ENCODE measurements at places on chromosomes 13 and 19.

DNA sequence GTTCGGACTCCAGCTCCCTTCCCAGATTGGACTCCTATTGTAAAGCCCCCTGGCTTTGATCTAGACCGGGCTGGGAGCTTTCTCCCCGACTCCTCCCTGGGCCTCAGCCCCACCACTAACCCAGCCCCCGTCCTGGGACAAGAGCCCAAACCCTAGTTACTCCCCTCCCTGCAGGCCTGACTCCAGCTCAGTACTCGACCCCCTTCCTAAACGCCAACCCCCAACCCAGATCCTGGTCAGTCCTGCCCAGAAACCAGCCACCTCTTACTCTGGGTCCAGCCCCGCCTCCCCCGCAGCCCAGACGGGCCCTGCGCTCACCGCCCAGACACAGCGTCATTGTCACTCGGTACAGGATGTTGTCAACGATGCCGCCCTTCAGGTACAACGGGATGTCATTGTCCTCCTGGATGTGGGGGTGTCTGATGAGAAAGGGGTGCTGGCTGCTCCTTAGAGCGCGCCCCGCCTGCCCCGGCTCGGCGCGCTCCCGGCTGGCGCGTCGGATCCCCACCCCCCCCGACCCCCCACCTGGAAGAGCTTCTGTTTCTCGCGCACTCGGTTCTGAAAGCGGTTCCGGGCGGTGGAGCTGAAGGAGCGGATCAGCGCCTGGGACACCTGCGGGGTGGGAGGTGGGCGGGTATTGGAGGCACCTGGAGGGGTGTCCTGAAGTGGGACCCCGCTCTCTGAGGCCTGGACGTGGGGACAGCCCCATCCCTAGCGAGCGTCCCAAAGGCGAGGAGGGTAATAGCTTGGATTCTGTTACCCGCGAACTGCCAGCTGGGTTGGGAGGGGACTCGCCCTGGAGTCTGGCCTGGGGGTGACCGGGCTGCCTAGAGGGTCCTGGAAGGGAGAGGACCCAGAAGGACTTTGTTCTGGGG lies 866 bp downstream of the COX7A1 start:
- DNase-seq, result no peak

DNA sequence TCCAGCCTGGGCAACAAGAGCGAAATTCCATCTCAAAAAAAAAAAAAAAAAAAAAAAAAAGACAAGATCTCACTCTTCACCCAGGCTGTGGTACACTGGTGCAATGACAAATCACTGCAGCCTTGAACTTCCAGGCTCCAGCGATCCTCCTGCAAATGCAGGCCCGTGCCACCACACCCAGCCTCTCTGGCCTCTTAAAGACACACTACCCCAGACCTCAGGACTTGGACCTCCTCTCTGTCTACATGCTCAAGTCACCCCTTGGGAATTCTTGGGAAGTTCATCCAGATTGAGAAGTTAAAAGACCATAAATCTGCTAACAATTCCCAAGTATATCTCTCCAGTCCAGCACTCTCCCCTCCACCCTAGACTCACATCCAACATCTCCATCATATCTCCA lies 10.6 kb upstream of the HIPK4 start:
- no peak for DNase-seq

- peak; percentile 6 for DNase-seq
Observed at GRCh38 chr19:34808566-34808965, 35.6 kb upstream of the ZNF599 start.

- no peak for DNase-seq
Observed at GRCh38 chr19:1813192-1814182, 1.4 kb upstream of the ATP8B3 start.

DNA sequence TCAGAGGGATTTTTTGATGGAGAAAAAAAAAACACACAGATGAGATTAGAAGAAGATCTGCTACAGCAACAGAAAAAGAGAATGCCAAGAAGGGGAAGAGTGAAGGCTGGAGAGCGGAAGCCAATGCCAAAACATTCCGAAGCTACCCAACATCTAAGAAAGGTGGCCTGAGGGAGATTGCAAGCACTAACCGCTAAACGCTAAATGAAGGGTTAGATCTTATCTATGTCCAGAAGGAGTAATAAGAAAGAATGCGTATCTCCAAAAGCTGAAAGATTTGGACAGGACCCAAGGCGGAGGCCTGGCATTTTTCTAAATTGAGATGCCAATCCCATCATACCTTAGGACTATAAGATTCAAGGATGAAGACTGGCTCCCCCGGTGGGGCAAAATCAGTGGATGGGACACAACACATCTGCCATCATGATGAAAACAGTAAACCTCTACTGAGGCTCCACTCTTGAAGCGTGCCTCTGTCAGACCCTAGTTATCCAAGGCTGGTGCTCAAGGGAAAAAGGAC lies 15.6 kb upstream of the HMGB1 start:
- no peak for DNase-seq

DNA sequence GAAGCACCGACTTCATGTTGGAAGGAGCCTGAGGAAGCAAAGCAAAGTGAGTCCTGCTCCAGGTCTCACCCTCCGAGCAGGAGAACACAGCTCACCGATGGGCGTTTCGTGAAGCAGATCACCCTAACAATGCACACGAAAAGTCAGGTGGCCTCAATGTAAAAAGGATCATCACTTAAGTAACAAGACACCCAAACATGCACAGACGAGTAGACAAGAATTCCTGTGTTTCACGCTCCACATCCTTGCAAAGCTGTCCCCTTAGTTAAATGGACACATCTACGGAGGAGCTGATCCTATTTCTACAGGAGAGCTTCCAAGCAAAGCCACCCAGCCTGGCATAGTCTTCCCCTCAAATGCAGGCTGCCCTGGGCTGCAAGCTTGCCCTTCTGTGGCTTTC lies 66.2 kb downstream of the SLC15A1 start:
- DNase-seq, result no peak

DNA sequence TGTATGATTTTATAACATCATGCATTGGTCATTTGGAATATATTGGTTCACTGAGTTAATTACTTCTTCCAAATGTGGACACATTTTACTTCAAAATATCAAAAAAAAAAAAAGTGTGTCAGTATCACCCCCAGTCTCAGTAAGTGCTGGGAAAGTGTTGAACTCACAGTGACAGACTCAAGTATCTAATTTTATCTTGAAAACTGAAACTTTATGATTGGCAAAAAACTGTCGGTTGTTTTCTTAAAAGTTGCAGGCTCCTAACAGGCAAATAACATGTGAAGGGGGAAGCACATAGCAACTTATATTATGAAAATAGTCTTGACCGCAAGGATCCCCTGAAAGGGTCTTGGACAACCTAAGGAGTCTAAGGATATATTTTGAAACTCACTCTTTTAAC lies 33.5 kb upstream of the TPP2 start:
- DNase-seq, result no peak

GRCh38 chr19:42330241-42330711 lies 4.8 kb downstream of the MEGF8 start:
- DNase-seq, result peak; percentile 42

DNA sequence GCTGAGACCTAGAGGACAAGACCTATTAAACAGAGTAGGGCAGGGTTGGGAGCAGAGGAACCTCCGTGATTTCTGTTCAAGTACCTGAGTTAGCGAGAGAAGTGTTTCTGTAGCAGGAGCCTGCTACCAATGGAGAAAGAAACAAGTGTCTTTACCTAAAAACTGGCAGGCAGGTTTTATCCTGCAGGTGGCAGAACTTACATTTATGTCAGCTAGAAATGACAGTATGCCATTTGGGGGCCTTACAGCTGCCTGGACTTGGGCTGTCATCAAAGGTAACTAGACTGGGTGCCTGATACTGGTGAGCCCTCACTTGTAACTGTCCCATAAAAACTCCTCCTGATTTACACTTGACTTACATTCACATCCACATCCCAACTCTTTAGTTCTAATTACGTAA lies 185.3 kb upstream of the MIR17HG start:
- DNase-seq, result no peak

DNA sequence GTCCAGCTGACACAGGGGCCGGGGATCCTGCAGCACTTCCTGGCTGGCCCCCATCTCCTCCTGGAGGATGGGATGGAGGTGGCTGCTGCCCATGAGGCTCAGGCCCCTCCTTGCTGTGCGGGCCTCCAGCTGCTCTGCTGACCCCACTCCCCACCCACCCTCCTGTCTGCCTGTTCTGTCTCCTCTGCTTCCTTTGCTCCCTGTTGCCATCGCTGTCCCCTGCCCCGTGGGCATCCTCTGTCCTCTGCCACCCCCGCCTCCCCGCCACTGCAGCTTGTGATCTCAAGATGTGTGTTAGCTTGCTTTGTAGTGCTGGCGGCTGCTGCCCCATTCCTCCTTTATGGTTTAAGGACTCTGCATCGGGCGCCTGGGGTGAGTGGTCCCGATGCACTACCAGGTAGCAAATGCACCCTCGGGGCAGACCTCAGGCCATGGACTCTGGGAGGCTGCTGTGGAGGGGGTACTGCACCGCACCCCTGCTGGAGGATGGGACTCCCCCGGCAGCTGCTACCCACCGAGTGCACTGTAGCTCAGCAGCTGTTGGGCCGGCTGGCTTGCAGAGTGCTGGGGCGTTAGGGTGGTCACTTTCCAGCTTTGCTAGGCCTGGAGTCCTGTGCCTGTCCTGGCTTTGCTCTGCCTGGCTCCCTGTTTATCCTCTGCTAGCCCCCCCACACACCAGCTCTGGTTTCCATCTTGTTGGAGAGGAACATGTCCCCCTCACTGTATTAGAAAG lies 15.8 kb upstream of the C19orf33 start:
- DNase-seq, result no peak

- DNase-seq, result no peak
Observed at GRCh38 chr13:80012251-80012650, 328.7 kb downstream of the SPRY2 start.

- peak; percentile 18 for DNase-seq
Observed at GRCh38 chr13:112761701-112762689, 72.2 kb downstream of the ATP11A start.

- no peak for DNase-seq
Observed at GRCh38 chr13:35014606-35015213, 72.6 kb downstream of the NBEA start.

GRCh38 chr19:14432791-14433553 lies at the start of gene PKN1:
Gene PKN1 (plus strand): TSS chr19:14433306. CDS start chr19:14433522, 216 bp downstream.
- DNase-seq, result no peak

DNA sequence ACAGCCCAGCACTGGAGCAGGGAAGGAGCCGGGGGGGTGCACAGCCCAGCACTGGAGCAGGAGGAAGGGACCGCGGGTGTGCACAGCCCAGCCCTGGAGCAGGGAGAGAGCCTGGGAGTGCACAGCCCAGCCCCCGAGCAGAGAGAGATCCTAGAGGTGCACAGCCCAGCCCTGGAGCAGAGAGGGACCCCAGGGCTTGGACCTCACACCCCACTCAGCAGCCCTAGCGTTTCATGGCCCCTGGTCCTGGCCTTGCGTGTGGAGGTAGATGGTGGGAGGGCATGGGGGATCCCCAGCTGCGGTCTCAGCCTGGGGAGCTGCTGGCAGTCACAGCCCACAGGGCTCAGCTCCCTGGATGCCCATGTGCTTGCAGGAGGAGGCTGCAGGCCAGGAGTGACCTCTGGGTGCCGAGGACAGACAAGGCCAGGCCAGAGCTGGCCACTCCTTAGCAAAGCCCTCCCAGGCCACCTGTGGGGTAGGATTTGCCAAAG lies 25.1 kb downstream of the GAS6 start:
- no peak for DNase-seq

DNA sequence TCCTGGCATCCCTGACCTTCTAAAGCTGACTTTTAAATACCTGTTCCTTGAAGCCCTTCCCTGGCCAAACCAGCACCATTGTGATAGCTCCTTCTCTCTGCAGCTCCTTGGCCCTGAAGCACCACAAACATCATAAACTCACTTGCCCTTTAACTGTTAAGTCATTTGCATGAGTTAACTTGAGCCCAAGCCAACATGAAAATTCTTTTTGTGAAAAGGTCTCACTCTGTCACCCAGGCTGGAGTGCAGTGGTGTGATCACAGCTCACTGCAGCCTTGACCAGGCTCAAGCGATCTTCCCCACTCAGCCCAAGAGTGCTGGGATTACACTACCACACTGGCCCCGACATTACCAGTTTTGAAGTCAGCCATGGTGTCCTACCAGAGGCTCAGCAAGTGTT lies 87.8 kb downstream of the ZIC5 start:
- DNase-seq, result no peak

DNA sequence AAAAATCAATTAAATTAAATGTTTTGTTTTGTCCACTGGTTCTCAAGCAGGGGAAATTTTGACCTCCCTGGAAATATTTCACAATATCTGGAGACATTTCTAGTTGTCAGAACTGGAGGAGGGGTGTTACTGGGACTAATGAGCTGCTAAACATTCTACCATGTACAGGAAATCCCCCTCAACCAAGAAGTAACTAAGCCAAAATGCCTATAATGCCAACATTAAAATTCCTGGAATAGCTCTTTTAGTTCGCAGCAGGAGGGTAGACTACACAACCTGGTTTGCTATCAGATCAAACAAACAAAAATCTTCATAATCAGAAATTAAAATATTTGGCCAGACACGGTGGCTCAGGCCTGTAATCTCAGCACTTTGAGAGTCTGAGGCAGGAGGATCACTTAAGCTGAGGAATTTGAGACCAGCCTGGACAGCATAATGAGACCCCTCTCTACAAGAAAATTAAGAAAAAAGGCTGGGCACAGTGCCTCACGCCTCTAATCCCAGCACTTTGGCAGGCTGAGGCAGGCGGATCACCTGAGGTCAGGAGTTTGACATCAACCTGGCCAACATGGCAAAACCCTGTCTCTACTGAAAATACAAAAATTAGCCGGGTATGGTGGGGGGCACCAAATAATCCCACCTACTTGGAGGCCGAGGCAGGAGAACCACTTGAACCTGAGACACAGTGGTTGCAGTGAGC lies 13.7 kb upstream of the SMARCA4 start:
- DNase-seq, result no peak

GRCh38 chr19:29410601-29411000 lies 115.2 kb upstream of the VSTM2B start:
- no peak for DNase-seq

DNA sequence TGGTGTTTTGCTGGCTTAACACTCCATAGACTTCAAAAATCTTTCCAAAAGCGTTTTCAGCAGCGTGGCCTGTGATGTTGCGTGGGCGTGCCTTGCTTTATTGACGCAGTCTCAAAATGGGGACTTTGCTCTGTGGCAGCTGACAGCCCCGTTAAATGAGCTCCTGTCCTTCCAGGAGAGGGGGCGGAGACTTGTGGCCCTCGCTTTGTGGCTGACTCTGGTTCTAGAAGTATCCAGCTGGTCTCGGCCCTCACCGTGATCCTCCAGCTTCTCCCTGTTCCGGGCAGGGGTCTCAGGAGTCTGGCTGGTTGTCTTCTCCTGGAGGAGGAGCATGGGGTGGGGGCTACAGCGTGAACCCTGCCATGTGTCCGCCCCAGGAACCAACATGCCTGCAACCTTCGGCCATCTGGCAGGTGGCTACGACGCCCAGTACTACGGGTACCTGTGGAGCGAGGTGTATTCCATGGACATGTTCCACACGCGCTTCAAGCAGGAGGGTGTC lies 8.4 kb upstream of the ZNF554 start:
- no peak for DNase-seq

DNA sequence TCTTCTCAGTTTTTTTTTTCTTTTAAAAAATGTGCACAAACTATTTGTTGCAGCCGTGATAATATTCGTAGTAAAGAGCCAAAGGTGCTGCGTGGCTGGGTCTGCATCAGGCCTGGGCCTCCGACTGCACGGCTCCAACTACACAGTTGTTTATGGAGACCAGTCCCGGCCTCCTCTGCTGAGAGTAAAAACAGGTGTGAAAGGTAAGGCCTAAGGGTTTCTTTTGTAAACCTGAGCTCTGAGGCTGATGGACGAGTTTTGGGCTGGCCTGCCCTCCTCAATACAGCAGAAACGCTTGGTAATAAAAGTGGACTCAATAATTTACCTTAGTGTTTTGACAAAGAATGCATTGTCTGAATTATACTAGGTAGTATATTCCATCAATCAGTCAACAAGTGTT lies 3.9 kb downstream of the MBNL2 start:
- no peak for DNase-seq

Data from fibroblast of skin of left biceps (primary cell).